ENCODE measurements at places on chromosomes 2 and 18.
A peak's percentile ranks its signal among the peaks of the same experiment; 100 is the strongest.

DNA sequence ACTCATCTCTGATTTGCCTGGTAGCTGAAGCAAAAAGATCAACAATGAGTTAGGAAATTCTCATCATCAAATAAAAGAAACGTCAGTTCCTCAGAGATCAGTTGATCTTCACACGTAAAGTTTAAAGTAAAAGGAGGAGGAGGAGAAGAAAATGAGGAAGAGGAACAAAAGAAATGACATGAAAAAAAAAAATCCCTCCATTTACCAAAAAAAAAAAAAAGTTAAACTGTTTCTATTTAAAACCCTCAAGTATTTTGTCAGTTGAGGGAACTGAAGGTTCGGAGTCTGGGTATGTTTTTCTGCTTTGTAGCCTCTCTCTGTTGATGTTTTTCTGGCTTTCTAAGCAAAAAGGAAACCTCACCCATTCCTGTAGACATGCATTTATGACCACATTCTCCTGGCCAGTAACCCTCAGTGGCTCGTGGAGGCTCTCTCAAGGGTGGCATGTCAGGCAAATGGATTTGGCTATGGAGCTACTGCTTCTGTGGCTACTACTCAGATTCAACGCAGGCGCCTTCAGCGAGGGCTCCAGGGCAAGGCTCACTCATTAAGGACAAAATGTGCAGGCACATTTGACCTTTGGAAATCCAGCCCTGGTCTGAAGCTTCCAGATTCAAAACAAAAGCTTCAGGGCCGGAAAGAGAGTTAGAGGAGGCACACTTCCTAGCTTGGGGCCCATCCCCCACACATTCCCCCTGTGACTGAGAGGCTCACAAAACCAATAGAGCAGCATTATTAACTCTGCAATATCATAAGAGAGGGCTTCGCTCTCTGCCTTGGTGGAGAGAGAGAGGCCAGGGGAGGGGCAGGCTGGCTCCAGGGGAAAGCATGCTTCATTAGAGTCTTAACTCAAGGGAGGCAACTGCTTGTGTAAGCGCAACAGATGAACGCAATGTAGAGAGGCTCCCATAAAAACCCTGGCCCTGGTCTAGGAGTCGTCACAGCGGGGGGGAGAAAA is 22.3 kb downstream of the KLF7 start:
- DNase-seq: peak; percentile 55

GRCh38 chr18:63465059-63465458 is 11.7 kb upstream of the SERPINB5 start:
- DNase-seq: no peak

DNA sequence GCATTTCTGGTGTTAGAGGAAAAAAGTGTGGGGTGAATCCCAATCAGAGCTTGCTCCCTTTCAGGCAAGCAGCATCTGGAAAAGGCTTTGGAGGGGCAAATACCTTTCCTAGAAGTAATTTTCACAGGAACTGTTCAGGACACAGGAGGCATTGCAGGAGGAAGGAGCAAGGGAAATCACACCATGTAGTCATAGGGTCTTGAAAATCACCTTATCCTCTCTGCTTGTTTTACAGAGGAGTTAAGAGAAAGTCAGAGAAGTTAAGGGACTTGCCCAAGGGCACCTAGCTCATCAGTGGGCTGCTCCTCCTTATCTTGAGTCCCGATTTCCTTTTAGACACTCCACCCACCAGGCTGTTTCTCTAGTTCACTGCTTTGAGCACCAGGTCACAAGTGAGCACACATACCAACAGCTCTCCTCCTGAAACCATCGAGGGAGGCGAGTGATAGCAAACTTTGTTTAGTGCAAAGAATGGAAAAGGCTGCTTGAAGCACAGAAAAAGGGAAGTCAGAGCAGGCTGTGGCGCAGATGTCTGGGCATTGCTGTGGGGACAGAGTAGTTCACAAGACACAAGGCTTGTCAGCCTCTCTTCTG is 89.2 kb upstream of the CXCR4 start:
- no peak for DNase-seq

GRCh38 chr2:141878016-141878415 is 252.8 kb downstream of the LRP1B start:
- DNase-seq: no peak

GRCh38 chr2:47868611-47869352 is 37.5 kb downstream of the FBXO11 start:
- no peak for DNase-seq

GRCh38 chr18:71598374-71598773 is 945.8 kb downstream of the CBLN2 start:
- no peak for DNase-seq

DNA sequence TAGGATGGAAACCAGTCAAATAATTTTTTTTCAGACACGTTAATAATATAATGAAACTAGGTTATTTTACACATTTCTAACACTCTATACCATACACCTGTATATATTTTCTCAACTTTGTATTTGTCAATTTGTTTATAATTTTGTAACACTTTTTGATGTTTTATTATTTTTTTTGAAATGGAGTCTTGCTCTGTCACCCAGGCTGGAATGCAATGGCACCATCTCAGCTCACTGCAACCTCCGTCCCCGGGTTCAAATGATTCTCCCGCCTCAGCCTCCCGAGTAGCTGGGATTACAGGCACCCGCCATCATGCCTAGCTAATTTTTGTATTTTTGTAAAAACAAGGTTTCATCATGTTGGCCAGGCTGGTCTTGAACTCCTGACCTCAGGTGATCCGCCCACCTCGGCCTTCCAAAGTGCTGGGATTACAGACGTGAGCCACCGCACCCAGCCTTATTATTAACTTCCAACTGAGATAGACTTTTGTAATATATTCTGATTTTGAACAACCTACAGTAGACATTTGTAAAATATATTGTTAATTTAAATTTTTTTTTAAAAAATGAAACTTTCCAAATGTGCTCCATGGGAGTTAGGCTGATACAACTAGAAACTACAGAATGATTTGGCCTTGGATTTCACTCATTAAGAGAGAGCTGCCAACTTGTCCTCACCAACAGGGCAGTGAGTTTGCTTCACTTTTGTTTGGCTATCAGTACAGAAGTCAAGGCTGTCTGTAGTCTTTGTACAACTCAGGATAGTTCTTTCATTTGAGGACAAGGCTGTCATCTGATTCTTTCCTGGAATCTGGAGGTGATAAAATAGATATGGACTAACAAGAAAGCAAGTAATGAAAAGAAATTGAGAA is 33.9 kb upstream of the COBLL1 start:
- DNase-seq: no peak

DNA sequence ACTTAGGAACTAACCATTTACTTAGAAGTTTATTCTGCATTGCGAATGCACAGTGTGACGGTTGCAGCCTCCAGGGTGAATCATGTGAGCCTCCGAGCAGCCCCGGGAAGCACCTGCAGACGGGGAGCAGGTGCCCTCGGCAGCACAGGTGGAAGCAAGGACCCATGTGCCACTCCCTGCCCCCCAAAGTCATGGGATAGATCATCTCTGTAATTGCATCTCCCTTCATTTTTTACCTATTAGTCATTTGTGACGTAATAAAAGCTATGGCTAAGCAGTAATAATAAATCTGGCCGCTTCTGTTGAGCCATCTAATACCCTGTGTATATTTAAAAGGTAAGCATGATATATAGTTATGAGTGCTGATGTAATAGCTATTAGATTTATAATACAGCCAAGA is 97.2 kb downstream of the PTGR3 start:
- DNase-seq: no peak

DNA sequence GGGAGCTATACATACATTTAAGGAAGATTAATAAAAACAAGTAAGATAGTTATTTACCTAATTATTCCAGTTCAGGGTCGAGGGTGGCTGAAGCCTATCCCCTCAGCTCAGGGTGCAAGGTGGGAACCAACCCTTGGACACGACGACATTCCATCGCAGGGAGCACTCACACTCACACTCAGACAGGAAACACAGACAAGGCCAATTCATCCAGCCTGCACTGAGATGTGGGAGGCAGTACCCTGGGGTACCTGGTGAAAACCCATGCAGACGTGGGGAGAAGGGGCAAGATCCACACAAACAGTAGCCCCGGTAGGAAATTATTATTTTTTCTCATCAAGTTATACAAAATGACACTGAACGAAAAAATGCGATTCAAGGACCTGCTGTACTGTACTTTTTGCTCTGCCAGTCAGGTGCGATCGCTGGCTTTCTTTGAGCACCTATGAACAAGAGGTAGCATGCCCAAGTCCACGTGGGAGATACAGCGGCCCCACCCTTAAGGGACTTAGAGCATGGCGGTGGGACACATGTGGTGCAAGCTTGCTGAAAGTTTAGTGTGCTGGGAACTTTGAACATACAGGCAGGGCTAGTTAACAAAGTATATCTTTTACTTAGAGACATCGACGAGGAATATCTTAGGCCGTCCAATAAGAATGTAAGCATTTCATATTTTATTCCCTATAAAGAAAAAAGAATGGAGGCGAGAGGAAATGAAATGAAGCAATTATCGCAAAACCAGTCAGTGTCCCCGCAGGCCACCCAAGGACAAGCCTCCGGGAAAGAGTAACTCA is 624 bp downstream of the METTL8 start:
- DNase-seq: no peak
